Progenitor cell of endocrine pancreas (in vitro differentiated cells): ENCODE measurements at places on chromosomes 2 and 18.
A peak's percentile ranks its signal among the peaks of the same experiment; 100 is the strongest.

GRCh38 chr2:175676813-175677212 lies 325.3 kb downstream of the LNPK start:
- no peak for DNase-seq

GRCh38 chr2:135164431-135164830 lies 112.3 kb downstream of the RAB3GAP1 start:
- no peak for DNase-seq

DNA sequence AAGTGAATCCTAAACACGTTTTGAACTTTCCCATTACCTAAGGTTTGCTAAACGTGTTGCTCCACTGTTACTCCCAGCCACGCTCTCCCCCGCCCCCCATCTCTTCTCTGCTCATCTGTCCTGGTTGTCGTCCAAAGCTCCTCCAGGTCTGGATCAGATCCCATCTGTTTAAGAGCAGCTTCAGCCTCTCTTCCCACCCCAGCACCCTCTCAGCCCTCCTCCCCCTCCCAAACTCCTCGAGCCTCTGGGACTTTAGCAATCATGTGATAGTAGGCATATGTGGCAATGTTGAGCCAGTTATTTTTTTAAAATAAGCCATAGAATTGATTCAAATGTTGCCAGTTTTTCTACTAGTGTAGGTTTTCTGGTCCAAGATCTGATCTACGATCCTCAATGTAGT lies 20.0 kb upstream of the LPIN1 start:
- no peak for DNase-seq

DNA sequence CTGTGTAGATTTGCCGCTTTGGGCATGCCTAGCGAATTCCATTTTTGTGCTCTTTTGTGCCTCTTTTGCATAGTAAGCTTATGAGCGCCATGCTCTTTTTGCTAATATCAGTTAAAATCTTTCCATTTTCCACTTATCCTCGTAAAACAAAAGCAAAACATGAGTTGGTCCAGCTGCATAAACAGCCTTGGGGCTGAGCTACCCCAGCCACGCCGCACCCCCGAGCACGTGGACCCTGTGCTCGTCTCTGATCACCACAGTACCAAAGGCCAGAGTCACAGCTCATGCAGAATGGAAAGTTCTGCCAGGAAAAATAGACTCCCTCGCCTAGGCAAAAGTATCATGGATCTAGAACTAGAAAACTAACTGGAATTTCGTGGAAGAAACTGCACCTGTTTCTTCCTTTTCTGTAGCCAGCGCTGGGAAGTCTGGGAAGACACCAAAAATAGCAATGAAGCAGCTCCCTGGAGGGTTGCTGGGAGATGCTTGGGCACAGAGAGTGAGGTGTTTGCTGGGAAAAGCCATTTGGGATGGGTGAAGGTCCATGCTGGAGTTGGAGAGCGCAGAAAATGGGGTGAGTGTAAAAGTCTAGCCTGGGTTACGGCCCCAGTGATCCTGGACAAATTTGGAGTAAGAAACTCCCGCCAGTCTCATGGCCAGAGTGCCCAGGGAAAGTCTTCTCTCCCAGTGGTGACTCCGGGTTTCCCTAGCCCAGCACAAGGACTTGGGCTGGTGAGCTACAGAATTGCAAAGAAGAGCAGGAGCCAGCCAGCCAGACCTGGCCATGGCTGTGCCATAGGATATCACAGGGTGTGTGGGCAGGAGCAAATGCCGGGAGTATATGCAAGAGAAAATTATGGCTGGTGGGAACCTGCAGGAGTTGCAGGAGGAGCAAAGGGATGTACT lies 218.4 kb downstream of the GBX2 start:
- no peak for DNase-seq

- DNase-seq = no peak
Observed at GRCh38 chr2:21294446-21294845, 170.7 kb downstream of the TDRD15 start.

- DNase-seq = no peak
Observed at GRCh38 chr18:74515620-74516231, 18.6 kb upstream of the CNDP1 start.

GRCh38 chr2:15718103-15718943 lies 126.7 kb downstream of the DDX1 start:
- DNase-seq = no peak

- DNase-seq = no peak
Observed at GRCh38 chr18:23920054-23920453, 94.5 kb upstream of the TTC39C start.

DNA sequence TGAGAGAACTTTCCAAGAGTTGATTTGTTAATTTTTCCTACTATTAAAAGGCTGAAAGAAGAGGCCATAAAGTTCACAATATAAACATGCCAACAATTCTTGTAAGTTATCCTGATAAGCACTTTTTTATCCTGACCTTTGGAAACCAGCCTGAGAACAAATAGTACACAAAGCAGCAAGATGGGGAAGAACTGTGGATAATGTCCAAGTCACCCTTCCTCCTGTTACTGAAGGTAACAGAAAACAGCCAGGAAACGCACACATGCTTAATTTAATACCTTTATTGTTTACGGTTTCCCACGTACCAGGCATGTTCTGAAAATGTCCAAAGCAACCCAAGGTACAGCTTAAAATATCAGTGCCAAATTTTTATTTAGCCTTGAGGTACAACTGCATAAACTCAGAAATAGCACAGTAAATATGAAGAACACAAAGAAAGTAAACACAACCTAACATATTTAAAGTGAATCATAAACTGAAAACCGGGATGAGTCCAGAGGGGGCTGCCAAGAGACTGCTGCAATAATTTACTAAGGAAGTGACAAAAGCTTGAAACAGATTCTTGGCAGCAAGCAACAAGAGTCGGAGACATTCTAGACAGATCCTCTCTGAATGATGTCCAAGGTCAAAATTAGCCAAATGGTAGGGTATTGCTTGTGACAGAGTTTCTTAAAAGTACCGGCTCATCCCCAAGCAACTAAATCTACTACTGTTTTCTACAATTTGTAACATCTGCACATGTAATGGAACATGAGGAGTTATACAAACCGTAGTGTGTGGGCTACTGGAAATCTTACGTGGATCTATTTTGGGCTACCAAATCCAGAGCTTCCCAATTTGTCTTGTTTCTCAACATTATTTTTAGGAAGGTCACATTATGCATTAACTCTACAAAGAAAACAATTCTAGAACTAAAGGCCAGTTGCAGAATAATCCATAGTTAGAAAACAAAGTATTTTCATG lies 93.2 kb downstream of the CABYR start:
- no peak for DNase-seq

GRCh38 chr2:67083951-67084350 lies 313.2 kb upstream of the ETAA1 start:
- DNase-seq = no peak

DNA sequence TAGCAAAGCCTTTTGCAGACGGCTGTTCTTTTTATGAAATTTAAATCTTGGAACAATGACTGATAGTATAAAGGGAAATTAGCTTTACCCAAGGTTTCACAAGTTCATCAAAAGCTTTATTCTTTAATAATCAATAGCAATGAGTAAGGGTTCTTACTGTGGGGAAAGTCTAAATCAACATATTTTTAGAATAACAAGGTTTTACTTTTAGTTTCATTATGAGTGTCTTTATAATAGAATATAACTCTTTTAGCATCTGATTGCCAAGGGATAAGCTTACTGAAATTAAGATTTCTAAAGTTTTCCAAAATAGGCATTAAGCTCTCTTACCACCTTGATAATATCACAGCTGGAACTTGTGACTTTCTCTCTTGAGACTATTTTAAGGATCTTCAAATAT lies 1489.7 kb downstream of the LRP1B start:
- DNase-seq = no peak

GRCh38 chr2:172196768-172197431 lies 94.2 kb upstream of the DLX2 start:
- DNase-seq = no peak

DNA sequence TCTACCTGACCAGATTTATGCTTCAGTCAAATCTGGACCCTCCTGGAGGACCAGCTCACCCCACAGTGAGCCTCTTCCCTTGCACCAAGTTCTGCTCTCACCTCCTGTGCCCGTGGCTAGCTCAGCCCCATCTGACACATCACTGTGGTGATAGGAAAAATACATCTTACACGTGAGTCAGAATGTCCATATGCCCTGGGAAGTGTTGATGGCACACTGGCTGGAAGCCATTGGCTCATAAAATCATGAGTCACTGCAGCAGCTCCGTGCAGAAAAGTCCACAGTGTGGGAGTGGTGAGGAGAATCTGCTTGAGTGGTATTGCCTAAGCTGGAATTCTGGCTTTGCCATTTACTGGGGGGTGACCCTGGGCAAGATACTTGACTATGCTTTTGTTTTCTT lies 42.6 kb upstream of the RAPGEF4 start:
- no peak for DNase-seq

DNA sequence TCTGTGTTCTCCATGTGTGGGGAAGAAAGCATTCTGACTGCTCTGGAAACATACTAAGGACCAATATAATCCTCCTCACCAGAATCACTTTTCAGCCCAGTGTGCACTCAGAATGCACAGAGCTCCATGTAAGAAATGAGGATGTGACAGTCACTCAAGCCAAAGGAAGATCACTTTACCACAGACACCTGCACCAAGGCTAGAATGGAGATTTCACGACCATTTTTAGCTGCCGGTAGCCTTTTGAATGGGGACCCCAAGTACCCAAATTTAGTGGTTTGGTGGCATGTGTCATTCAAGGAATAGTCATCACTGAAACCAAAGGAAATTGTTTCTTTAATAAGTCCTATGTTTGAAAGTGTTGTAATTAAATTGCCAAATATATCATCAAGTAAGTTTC lies 613.2 kb upstream of the ACVR2A start:
- no peak for DNase-seq

DNA sequence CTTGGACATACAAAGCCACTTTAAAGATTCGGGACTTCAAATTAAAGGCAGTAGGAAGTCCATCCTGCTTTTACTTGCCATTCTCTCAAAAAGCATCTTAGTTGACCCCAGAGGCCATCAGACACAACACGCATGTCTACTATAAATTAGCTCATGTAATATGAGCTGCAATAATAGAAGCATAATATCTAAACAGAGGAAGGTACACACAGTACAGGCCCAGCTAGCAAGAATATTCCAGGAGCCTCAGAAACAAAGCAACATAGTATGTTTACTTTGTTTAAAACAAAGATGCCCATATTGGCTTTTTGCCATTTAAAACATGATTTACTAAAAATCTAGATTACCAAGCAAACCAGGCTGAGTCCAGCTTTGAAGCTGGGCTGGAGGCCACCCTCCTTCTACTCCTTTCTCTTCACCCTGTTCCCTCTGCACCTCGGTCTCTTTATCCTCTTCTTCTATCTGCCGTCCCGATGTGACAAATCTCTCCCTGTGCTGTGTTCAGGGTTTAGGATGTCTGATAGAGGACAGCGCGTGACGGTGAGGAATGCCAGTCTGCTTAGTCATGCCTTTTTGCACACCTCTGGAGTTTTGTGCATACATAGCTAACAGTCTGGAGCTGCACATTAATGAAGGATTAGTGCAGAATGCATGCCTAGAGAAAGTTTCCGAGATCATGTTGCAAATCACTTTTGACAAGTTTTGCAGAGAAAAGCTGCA lies 28.2 kb downstream of the DTNA start:
- DNase-seq = no peak

DNA sequence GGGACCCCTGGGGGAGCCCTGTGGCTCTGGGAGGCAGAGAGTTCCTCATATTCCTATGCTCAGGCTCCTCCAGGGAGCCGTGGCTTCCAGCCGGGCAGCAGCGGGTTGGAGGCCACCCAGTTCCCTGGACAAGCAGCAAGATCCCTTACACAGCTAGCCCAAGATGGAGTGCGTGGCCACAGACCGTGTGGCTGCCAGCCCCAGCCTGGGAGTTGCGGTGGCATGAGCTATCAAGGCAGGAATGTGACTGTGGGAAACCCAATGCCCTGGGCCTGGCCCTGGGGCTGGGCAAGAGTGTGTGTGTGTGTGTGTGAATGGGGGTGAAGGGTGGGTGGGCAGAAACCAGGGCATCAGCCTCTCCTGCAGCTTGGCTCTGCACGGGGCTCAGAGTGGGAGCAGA lies 130.5 kb downstream of the DYSF start:
- DNase-seq = no peak

GRCh38 chr2:32357318-32358110 lies 691 bp downstream of the BIRC6 start:
- peak; percentile 34 for DNase-seq

GRCh38 chr18:47595831-47596501 lies 334.5 kb downstream of the SMAD2 start:
- DNase-seq = no peak

GRCh38 chr2:205806143-205806905 lies 124.0 kb downstream of the NRP2 start:
- peak; percentile 14 for DNase-seq

GRCh38 chr2:127591221-127591923 lies 54.6 kb upstream of the GPR17 start:
- DNase-seq = peak; percentile 59

DNA sequence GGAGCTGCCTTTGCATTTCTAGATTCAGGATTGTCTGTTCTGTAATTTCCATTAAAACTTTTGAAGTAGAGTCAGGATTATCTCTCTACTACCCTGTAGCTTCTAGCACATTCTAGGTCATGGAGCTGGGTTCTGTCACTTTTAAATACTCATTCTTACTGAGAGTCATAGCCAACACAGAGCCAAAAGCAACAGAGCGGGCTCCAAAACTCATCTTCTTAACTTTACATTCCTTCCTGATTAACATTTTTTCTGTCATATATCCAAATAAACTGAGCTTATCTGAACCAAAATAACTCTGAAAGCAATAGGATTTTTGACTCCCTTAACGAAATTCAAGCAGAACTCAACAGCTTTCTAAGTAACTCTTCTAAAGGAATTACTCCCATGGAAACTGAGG lies 12.9 kb downstream of the PREPL start:
- no peak for DNase-seq

GRCh38 chr2:48395658-48396057 lies 134.3 kb upstream of the STON1 start:
- DNase-seq = no peak

- no peak for DNase-seq
Observed at GRCh38 chr18:3540805-3541548, 91.0 kb downstream of the TGIF1 start.

DNA sequence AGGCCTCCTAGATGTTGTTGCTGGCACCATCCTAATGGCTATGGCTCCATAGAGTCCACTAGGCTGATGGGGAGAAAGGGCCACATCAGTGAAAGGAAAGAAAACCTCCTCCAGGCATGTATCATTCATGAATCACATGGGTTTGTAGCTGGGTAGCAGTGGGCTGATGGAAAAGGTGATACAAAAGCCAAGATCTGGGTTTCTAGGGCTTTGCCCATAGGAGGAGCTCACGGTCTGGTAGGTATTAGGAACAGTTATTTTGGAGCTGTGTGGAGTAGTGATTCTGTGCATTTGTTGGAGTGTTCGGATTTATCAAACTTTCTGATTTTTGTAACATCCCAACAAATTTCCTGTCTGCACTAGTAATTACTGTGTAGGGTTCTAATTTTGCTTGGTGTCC lies 259.2 kb downstream of the SLC4A3 start:
- DNase-seq = no peak

- DNase-seq = no peak
Observed at GRCh38 chr2:205929246-205929942, 156.6 kb downstream of the INO80D start.

DNA sequence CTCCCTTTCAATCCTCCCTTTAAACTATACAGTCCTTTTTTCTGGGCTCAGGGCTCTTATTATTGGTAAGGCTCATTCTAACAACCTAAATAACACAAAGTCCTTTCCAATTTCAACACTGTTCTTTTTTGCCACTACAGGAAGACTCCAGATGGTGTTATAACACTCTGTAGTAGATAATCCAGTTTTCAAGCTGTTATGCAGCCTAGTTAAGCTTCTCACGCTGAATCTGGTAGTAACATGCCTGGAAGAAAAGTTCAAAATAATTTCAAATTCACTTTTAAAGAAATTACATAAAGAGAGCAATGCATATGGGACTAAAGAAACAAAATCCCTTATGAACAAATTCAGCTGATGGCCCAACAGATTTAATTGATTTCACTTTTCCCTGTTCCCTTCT lies 3.2 kb upstream of the MPP4 start:
- DNase-seq = no peak
